ENCODE measurements at places on chromosomes 6 and 20.
A peak's percentile ranks its signal among the peaks of the same experiment; 100 is the strongest.

- no peak for ATAC-seq
Observed at GRCh38 chr6:91970700-91971099, 1383.8 kb upstream of the MAP3K7 start.

DNA sequence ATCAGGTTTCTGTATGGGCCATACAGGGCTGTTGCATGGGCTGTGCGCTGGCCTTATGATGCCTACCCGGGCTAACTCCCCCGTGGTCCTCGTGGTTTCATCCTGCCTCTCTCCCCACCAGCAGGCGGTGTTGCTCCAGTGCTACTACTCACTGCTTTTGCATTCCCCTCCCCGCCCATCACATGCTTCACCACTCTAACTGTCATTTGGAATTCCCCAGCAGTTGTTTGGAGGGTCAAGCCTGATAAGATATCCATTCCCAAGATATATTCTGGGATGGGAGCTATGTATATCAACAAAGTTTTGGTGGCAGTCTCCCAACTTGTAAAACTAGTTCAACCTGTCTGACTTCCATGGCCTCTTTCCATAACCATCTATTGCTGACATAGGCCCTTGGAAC lies 233.2 kb upstream of the SOX4 start:
- ATAC-seq, result no peak

DNA sequence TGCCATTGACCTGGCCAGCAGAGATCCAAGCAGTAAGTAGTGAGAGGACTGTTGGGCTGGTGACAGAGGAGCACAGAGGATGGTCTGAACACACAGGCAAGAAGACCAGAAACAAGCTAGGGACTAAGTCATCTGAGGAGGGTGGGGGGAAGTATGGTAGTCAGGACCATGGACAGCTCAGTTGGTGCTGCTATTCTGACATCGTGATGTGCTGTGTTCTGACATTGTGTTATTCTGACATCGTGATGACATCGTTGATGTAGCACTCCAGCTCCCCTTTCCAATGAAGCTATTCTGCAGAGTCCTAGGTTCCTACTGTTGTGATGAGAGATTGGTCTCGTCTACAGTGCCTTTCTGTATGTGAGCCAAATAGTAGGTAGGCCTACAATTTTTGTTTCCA lies 28.7 kb downstream of the CFAP206 start:
- ATAC-seq, result no peak

- no peak for ATAC-seq
Observed at GRCh38 chr20:58565461-58566175, 50.4 kb upstream of the APCDD1L start.

DNA sequence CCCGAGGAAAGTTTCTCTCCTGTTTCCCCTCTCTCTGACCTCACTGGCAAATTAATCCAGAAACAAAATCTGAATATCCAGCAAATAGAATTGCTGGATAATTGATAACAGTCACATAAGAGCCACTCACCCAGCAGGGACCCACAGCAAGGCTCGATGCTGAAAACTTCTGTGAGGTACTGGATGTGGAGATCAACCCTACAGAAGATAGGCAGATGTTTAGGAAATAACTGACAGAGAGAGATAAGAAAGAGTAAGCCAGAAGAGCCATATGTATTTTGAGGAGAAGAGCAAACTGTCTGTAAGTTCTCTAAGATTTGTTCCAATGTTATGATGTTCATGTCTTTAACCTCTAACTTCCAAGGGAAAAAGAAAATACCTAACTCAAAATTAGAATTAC lies 59.7 kb downstream of the PKHD1 start:
- no peak for ATAC-seq

DNA sequence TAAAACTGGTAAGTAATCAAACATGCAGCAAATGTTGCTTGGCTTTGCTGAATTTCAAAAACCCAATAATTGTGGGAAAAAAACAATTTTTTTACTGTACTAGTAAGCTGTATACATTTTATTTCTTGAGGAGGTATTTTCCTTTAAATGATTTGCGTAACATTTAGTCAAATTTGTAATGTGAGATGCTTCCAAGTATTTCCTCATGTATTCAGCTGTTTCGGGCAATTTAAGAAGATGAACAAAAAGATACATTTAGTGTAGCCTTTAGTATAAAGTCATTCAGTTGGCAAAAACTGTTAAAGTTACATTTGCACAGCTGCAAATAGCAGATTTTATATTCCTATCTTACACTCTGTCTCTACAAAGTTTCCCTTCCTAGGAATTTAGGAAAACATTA lies 186.1 kb upstream of the SCGN start:
- ATAC-seq, result no peak

DNA sequence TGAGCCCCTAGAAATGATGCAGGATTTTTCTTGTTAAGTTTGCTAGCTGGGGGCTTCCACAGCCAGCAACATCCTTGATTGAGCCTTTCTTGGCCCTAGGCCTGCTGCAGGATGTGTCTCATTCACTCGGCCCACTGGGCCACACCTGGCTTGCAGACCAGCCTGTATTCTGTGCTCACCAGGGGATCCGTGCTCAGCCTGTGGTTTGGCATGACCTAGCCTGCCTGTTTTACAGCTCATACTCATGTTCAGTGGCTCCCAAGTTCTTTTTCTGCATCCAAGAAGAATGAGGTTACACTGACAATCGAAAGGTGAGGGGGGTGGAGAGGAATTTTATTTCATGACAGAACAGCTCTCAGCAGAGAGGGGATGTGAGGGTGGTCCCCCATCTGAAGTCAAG lies 263.4 kb downstream of the RIMS1 start:
- no peak for ATAC-seq

GRCh38 chr20:44615169-44615791 lies 32.9 kb downstream of the PKIG start:
- ATAC-seq, result peak; percentile 73

GRCh38 chr6:98832284-98833056 lies 1.9 kb upstream of the POU3F2 start:
- ATAC-seq, result no peak

- ATAC-seq, result no peak
Observed at GRCh38 chr20:32113591-32114260, 4.2 kb downstream of the TM9SF4 start.

DNA sequence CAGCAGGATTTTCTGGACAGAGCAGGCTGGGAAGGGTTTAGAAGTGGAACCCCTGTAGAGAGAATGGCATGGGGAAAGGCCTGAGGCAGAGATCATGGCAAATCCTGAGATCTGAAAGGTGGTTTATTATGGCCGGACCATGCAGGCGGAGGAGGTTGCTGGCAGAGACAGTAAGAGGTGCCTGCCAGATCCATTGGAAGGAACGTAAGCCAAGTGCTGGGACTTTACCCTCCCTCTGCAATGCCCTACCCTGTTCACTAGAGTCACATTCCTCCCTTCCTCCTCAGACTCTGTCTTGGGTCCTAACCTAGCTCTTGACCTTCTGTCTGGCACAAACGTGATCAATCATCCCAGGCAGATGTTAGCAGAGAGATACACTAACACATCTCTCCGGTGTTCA lies 66.4 kb upstream of the SLC22A23 start:
- no peak for ATAC-seq

DNA sequence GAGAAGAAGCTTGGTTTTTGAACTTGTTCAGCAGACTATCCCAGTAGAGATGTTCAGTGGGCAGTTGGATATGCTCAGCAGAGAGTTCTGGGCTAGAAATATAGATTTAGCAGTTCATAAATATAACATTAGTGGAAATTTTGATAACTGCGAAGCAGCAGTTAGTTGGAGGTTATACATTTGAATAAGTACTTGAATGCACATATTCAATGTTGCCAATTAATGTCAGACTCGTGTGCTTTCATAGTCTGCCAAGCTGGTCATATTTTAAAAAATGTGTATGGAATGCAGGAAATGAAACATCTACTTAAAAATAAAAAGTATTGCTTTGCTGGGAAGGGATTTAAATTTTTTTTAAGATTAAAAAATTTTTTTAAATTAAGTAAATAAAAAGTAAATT lies 92.5 kb upstream of the E2F3 start:
- ATAC-seq, result no peak

DNA sequence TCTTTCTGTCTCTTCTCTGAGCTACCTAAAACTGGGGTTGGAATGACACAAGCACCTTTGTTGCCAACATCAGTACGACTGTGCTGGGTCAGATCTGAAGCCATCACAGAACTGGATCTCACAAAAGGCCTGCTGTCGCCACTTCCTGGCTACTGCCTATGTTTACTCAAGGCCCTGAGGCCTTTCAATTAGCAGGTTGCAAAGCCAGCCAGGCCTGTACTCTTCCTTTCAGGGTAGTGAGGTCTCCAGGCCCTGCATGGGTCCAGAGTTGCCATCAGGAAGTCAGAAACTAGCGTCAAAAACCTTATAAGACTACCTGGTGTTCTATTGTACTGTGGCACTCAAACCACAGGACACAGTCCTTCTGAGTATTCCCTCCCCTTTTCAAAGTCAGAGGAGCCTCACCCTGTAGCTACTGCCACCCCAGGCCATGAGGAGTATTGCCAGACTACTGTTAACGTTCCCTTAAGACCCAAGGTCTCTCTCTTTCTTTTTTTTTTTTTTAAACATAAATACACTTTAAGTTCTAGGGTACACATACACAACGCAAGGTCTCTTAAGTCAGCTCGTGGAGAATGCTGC lies 937.4 kb upstream of the GJE1 start:
- no peak for ATAC-seq

DNA sequence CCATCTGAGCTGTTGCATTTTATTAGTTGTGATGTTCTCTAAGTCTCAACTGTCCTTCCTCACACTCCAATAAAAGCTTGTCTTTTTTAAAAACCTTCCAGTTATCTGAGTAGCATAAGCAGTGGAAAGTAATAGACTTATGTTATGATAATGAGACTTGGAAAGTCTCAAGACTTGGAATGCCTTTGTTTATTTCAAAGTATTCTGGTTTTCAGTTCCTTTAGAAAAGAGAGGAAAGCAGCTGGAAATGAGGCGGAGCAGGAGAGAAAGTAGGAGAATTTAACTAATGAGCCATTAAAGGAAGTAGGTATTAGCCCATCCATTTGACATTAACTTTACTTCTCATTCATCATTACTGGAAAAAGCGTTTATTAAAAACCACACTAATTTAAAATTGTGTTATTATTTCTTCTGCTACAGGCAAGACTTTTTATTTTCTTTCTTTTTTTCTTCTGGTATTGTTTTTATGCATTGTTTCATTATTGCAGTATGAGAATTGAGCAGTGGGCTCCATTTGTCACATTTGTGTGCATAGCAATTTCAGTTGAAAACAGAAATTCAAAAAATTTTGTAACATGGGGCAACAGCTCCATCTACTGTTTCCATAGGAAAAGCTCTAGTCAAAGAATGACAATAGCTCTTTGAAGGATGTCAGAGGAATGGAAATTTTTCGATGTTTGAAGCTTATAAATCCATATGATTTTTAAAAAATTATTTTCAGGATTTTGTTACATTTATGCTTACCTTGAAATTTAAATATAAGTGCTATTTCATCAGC lies 194.8 kb downstream of the COL9A1 start:
- ATAC-seq, result no peak

- peak; percentile 81 for ATAC-seq
Observed at GRCh38 chr6:107318100-107318736, 141.1 kb downstream of the PDSS2 start.

- ATAC-seq, result no peak
Observed at GRCh38 chr6:30157999-30158398, 3.0 kb downstream of the TRIM10 start.

GRCh38 chr20:24417485-24417884 lies 51.9 kb upstream of the SYNDIG1 start:
- ATAC-seq, result no peak

DNA sequence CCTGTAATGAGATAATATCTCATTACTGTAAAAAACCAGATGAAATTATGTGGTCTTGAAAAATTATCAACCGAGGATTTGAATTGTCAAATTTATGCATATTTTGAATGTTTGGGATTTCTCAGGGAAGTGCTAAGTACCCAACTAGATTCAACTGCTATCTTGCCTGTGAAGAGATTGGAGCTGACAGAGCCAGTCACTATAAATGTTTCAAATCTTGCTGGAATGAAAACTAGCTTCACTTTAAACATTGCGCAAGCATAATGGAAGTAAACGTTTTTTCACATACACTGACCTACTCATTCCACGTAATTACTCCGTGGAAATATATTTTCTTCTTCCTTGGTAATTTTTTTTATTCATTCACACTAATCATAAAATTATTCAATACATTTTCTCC lies 46.7 kb downstream of the TMEM170B start:
- no peak for ATAC-seq

DNA sequence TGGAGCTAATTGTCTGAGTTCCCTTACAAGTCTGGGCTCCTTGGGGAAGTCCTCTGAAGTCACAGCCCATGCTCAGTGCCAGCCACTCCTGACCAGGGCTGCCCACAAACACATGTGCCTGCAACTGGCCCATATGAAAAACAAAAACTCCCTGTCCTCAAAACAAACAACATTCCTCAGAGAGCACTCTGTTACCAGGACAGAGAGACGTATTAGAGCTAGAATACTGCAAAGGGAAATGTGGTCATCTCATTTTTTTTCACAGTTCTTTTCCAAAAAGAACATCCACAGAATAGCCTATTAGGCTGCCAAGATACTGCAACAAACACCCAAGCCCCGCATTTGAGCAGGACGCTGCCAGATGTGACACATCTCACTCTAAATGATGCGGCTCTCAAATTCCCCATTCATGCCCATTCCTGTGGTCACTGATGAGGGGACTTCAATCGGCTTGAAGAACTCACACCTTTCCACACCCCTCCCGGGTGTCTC lies 71.1 kb downstream of the SLC22A23 start:
- no peak for ATAC-seq

DNA sequence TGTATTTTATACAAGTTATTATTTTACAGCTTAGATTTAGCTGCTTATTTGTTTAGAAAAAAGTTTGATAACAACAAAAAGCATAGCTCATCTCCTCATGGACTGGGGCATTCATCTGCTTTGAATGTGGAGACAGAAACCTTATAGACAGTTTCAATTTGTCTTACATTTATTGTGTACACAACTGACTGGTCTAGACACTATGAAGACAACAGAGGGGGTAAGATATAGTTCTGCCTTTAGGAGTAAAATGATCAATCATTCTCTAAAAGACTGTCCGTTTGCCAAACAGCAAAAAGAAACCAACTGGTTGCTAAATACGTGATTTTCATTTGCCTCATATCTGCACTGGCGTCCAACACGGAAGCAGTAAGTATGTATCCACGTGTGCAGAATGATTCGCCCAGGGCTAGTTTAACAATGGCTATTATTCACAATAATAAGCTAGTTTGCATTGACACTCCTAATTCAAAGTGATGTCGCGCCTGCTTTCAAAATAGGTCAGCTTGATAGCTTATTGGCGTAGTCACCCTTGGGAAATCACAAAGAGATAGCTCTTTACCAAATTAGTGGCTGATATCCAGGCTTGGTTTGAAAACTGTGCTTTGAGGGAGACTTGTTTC lies 153.6 kb downstream of the BMP2 start:
- ATAC-seq, result no peak

- ATAC-seq, result no peak
Observed at GRCh38 chr6:151370509-151371078, 20.8 kb downstream of the ZBTB2 start.

DNA sequence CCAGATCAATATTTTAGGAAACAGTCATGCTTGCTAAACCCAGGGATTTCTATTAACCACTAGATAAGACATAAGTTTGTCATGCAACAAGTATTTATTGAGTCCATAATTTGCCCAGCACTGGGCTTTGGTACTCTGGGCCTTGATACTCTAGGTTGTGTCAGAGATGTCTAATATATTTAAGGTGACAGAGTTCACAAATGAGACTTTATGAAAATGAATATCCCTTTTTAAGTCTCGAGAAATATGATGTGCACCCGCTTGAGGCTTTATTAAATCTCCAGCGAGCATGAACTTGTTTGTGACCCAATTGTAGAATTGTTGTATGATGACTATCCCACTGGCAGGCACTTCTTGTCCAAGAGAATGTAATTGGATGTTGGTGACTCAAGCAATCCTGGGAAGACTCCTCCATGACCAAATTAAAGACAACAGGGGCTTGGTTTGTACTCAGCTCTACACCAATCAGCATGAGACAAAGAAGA lies 109.2 kb downstream of the ESR1 start:
- no peak for ATAC-seq
